ENCODE measurements at places on chromosomes 5 and 9.

- DNase-seq = no peak
Observed at GRCh38 chr9:90018688-90019087, 413.9 kb downstream of the GADD45G start.

- DNase-seq = no peak
Observed at GRCh38 chr9:8655071-8655470, 855.5 kb upstream of the DMAC1 start.

DNA sequence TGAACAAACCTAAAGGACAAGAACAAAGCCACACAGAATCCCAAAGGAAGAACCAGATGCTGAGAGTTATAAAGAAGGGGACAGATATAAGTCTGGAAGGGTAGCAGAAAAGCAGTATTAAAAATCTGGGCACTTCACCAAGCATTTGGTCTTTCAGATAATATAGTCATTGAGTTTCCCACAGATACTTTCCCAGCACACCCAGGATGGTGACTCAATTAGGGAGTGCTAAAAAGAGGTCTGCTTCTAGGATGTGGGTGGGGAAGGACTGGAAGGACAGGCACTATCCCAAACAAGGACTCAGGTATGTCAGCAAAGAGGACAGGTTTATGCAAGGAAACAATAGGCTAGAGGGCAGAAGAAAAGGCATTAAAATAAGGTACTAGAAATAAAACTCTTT lies 59.3 kb downstream of the DIAPH1 start:
- DNase-seq = no peak

- DNase-seq = no peak
Observed at GRCh38 chr5:57531333-57531732, 48.7 kb upstream of the ACTBL2 start.

- DNase-seq = no peak
Observed at GRCh38 chr5:155260798-155261197, 247.2 kb downstream of the KIF4B start.

DNA sequence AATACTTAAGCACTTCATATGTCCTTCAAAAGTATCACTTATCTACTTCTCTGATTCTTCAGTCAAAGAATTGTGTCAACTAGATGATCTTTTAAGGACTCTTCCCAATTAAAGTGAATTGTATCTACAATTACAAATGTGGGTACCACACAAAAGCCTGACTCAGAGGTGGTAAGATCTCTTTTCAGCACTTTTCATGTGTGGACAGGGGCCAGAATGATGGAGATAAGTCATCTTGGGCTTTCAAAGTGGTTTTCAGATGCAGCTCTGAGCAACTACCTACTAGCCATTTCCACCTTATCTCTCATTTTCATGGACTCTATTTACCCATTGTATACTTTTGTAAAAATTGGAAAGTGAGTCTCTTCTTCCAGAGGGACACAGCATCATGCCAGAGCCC lies 8.4 kb downstream of the COX7C start:
- no peak for DNase-seq

- DNase-seq = no peak
Observed at GRCh38 chr5:134005417-134006061, 764 bp upstream of the VDAC1 start.

Data from effector memory CD4-positive, alpha-beta T cell (primary cell).